ENCODE measurements at places on chromosomes 13 and 19.

- DNase-seq: no peak
Measured at GRCh38 chr19:11434703-11435056, 241 bp downstream of the ODAD3 start.

DNA sequence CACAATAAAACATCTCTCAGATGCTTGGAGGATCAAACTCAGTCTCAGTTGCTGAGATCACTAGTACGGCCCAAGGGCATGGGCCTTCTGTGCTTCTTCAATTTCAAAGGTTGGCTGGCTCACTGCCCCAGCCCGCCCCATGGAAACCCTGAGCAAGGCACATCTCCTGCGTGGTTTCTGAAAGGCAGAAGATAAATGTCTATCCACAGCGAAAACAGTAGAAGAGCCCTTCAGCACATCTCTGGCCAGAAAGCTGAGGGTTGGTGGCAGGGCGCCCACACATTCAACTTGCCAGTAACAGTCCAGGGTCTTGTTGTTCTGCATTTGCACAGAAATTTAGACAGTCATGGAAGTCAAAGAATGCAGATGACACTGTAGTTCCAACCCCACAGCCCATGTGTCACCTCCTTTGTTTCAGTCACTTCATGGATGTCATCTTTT, 24.0 kb upstream of the KATNAL1 start:
- no peak for DNase-seq

GRCh38 chr19:13212759-13213330, 62.6 kb downstream of the IER2 start:
- no peak for DNase-seq

DNA sequence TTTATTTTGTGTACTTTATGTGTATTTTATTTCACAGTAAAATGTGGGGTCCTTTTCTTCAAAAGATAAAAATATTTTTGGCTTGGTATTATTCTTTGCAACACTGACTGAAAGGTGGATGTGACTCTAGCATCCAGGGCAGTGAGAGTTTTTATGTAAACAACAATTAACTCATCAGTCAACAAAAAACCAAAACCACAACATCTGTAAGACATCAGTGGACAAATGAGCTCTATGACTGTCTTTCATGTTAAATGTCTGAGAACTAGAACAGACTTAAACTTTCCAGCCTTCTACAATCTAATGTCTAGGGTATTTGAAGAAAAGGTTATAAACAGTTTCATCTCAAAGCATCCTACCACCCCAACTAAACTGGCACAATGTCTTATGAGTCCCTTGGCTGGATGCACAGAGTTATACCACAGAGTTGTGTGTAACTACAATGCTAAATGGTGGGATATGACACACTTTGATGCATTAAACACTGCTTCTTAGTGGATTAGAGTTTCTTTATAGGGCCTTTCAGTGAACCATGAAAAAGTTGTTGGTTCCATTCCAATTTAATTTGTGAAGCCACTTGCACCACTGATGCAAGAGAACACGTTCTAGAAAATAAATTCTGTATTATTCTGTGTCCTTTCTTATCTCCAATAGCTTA, 544.2 kb upstream of the KLF12 start:
- no peak for DNase-seq

GRCh38 chr19:17226002-17226933, at the start of gene OCEL1:
Gene OCEL1 (plus strand): TSS chr19:17226226. CDS start chr19:17226248, 22 bp downstream.
- peak; percentile 93 for DNase-seq

DNA sequence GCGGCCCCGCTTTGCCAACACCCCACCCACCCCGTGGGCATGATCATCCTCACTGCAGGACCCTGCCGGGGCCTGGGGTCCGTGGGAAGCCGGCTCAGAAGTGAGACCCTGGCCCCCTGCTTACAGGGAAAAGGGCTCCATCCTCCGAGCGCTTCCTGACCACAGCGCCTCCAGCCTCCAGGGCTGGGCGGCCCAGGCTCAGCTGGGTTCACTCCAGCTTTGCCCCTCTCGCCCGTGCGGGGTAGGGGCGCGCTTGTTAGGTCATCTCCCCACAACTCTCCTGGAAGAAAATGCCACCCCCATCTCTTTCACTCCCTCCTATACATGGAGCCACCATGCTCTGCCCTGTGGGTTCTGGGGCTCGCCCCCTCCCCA, 6.6 kb upstream of the C1QTNF9B start:
- DNase-seq: no peak

Measured in esophagus squamous epithelium (tissue), 5 donors.